ENCODE measurements at places on chromosomes 4 and X.

- DNase-seq = no peak
Measured at GRCh38 chr4:114136069-114136468, 156.6 kb upstream of the ARSJ start.

- DNase-seq = no peak
Measured at GRCh38 chr4:24234288-24234848, 344.5 kb upstream of the PPARGC1A start.

GRCh38 chr4:158682066-158682465, 10.0 kb downstream of the ETFDH start:
- DNase-seq = no peak

- DNase-seq = no peak
Measured at GRCh38 chr4:164871673-164872072, 5.3 kb upstream of the APELA start.

DNA sequence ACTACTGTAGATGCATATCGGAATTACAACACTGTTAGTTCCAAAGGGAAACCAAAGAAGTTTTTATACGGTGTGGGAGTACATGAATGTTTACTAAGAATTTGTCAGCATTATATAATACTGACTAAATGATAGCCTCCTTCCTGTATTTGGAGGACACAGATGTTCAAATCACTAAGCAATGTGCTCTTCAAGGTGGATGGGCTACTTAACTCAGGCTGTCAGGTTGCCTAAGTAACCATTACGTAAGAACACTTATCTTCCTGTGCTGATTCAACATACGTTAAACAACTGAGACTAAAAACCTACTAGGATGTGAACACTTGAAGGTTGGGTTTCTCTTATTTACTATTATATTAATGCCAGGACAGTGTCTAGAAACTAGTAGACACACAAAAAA, 81.9 kb upstream of the HPGD start:
- DNase-seq = no peak

GRCh38 chr4:74932832-74933561, at the start of gene PARM1:
TSS of gene PARM1 (plus strand) at chr4:74933116. CDS start at chr4:74933328, 212 bp downstream.
- peak; percentile 95 for DNase-seq

- DNase-seq = no peak
Measured at GRCh38 chr4:148310756-148311155, 131.5 kb downstream of the NR3C2 start.

DNA sequence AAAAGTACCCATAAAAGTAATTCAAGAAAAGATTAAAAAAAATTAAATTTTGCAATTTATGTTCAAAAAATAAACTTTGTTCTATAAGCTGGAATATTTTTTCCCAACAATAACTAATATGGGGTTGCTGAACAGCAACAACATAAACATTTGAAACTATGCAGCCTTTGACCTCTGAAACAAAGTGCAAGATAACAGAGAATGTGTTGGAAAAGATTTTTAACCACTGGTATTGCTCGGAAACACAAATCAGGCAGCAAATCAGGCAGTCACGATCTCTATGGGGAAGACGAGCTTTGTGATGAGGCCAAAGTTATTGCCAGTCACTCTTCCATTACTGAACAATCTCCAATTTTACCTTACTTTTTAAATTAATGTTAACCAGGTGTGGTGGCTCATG, 332.1 kb downstream of the PABPC4L start:
- no peak for DNase-seq

Measured in mucosa of descending colon (tissue), 3 donors.